ENCODE measurements at places on chromosomes 7 and 10. TPM values are rescaled to one million over a fixed set of nuclear protein-coding genes. Genes with fewer than 3 reads are reported as not detected.

FEZF1 gene
- not detected for total RNA-seq

PRKAR2B gene
- 5.3 TPM for total RNA-seq

MGMT gene
- 18.3 TPM for total RNA-seq

FAM170B gene
- total RNA-seq, result not detected

EPHA1 gene
- total RNA-seq, result 0.49 TPM

TSPAN14 gene
- total RNA-seq, result 38.2 TPM

GPR26 gene
- not detected for total RNA-seq

VPS37D gene
- 1.2 TPM for total RNA-seq

MRLN gene
- total RNA-seq, result not detected

CALHM2 gene
- 98.4 TPM for total RNA-seq

FRMD4A gene
- 81.0 TPM for total RNA-seq

GIMAP1 gene
- total RNA-seq, result 4.2 TPM

SNX13 gene
- 73.2 TPM for total RNA-seq

ADAMTS14 gene
- total RNA-seq, result 1.3 TPM

ELMO1 gene
- 72.2 TPM for total RNA-seq

OGDHL gene
- not detected for total RNA-seq

ZNF736 gene
- total RNA-seq, result 17.1 TPM

WIPF3 gene
- total RNA-seq, result 2.4 TPM

TMEM196 gene
- not detected for total RNA-seq

KCNMA1 gene
- 188 TPM for total RNA-seq

UNCX gene
- not detected for total RNA-seq

ODAD2 gene
- total RNA-seq, result 4.3 TPM

ZNF488 gene
- total RNA-seq, result not detected

NEUROD6 gene
- not detected for total RNA-seq

PCLO gene
- total RNA-seq, result 0.95 TPM

FRAT2 gene
- total RNA-seq, result 15.0 TPM

NUTM2D gene
- total RNA-seq, result 11.8 TPM

OR2A12 gene
- total RNA-seq, result not detected

DRGX gene
- total RNA-seq, result not detected

NUP42 gene
- 34.0 TPM for total RNA-seq

C10orf67 gene
- not detected for total RNA-seq

PTF1A gene
- not detected for total RNA-seq

UCMA gene
- not detected for total RNA-seq

TEX36 gene
- not detected for total RNA-seq

NEURL1 gene
- total RNA-seq, result 0.28 TPM

PIK3CG gene
- 8.5 TPM for total RNA-seq

PKD2L1 gene
- 0.56 TPM for total RNA-seq

LRRD1 gene
- 0.81 TPM for total RNA-seq

Measured in thoracic aorta (tissue), 2 donors.